Stimulated activated CD8-positive, alpha-beta memory T cell treated with anti-CD3 and anti-CD28 coated beads, Interleukin-4, amount 100 ng/mL, for 48 hours (primary cell): ENCODE measurements at places on chromosomes 7 and 10.
A peak's percentile ranks its signal among the peaks of the same experiment; 100 is the strongest.

DNA sequence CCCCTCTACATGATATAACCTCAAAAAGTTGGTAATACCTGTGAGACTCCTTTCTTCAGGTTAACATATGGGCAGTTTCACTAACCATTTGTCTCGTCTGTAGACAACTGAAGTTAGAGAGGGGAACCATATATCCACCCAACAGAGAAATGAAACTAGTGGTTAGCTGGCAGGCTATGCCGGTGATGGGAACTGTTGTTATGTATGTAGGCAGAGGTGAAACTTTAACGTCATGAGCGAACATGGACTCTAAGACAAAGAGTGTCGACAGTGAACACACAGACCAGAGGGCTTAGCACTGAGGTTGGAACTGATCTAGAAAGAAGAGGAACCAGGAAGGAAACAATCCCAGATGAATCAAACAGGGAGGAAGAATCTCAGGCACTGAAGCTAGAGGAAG lies 112.4 kb downstream of the ELMO1 start:
- DNase-seq: no peak

DNA sequence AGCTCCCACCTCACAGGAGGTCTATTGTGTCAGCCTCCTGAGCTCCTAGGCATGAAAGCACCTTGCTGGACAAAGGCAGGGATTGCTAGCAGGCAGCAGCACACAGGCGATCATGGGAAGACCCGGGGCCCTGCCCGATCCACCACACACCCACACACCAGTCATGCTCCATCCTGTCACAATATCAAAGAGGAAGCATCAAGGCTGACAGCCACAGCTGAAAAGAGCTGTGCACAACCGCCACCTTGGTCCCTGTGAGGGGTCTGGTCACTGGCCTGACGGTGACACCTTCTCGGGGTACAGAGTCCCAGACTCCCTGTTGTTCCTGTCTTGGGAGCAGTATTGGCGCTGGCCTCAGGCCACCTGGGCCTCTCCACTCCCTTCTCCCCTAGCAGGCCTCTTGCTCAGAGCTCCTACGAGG lies 89.7 kb upstream of the RET start:
- no peak for DNase-seq

GRCh38 chr7:140402178-140402835 lies 1.6 kb upstream of the RAB19 start:
- DNase-seq: no peak

- peak; percentile 86 for DNase-seq
Measured at GRCh38 chr7:64313740-64314491, at the start of gene ZNF736. Gene ZNF736, plus strand, starts transcription at chr7:64313961. Its CDS starts 190 bp downstream, at chr7:64314151.

DNA sequence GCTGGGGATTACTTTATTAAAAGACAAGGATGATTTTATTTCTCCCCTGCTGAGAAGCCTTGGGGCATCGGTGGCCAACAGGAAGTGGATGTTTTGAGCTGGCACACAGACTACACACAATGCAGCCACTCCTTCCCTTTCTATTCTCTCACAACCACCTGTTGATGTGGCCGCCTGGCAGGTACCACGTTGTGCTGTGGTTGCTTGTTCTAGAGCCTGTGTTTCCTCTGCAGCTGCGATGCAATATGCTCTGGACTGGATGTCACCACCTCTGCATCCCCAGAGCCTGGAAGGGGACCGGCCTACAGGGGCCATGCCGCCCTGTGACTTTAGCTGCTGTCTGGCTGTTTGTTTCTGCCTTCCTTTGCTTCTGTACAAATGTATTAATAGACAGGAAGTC lies 195.7 kb upstream of the CELF2 start:
- no peak for DNase-seq

- DNase-seq: no peak
Measured at GRCh38 chr7:96949766-96950165, 55.6 kb upstream of the DLX6 start.

DNA sequence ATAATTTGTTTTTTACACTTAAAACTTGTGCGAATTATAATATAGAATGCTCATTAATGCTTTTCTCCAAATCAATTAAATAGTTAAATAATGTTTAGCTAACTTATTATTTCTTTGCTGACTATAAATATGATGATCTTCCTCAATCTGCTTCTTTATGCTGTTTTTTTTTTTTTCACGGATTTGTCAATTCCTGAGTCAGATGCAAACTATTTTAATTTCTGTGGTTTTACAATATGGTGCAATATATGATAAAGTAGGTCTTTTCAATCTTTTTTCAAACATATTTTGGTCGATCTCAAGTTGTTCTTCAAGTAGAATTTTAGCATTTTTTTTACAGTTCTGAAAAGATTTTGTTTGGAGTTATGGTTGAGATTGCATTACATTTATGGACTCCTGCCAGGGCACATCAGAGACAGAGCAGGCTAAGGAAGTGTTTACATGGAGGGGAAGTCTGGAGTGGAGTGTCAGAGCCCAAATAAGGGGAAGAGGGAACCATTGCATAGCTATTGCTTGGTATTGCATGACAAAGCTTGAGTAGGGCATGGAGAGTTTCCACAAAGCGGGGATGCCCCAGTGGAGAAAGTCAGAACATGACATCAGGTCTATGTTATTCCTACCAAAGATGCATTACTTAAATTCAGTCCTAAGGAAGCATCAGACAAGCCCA lies 204.4 kb downstream of the OTUD1 start:
- DNase-seq: no peak

DNA sequence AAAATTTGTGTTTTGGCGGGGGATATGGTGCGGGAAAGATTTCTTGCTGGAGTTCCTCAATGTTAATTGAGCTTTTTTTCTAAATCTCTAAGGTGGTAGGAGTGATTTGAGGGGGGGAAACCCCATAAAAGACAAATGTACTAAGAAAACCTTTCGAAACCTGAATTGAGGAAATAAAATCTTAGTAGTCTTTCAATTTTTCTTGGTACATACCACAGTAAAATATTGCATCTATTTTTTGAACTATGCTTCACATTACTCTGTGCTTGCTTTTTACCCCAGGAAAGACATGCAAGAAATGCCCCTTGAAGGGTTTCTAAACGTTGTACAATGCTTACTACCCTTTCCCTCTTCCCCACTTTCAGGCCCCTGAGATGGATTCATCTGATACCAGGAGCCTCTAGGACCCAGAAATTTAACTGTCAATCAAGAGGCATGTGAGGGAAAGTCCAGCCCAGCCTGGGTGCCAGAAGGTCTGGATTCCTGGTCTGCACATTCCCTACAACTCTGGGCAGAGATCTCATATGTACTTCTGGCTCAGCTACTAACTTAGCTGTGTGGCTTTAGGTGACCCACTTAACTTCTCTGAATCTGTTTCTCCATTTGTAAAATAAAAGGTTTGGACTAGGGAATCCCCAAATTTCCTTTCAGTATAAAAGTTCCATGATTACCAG lies 5.8 kb upstream of the PDCD4 start:
- no peak for DNase-seq

GRCh38 chr7:152527610-152528032 lies 91.8 kb upstream of the KMT2C start:
- no peak for DNase-seq

DNA sequence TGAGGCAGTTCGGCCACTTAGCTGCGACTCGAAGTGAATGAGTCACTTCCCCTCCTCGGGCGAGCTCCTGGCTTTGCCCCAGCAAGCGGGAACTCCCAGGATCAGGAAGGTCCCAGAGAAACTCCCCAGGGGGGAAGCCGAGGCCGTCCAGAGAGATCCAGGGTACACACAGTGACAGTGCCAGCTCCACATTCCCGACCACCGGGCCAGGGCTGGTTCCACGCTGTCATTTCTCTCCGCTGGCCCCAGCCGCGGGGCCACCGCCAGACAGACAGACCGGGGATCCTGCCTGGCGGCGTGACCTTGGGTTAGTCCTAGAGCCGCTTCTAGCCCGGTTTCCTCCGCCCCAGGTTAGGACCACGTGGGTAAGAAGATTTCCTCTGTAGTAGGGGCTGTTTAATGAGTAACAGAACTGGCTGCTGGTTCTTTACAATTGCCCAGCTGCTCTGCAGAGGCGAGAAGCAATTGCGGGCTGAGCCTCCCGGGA lies 463 bp upstream of the UPP1 start:
- no peak for DNase-seq

DNA sequence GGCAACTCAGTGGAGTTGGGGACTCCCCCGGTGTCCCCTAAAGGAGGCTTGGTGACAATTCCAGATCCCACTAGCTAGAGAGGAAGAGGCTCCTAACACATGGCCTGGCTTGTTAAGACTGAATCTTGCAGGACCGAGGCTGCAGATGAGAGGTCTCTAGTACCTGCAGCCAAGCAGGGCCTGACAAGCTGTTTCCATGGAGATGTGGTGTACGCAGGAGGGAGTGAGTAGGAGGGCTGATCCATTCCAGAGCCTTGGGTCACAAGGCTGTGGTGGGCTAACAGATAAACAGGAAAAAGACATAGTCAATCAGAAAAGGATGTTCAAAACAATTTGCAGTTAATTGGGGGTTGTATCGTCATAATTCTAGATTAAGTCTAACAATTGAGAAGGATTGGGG lies 77.3 kb upstream of the MKLN1 start:
- no peak for DNase-seq

- no peak for DNase-seq
Measured at GRCh38 chr10:5199398-5199797, 2.8 kb downstream of the AKR1C4 start.

DNA sequence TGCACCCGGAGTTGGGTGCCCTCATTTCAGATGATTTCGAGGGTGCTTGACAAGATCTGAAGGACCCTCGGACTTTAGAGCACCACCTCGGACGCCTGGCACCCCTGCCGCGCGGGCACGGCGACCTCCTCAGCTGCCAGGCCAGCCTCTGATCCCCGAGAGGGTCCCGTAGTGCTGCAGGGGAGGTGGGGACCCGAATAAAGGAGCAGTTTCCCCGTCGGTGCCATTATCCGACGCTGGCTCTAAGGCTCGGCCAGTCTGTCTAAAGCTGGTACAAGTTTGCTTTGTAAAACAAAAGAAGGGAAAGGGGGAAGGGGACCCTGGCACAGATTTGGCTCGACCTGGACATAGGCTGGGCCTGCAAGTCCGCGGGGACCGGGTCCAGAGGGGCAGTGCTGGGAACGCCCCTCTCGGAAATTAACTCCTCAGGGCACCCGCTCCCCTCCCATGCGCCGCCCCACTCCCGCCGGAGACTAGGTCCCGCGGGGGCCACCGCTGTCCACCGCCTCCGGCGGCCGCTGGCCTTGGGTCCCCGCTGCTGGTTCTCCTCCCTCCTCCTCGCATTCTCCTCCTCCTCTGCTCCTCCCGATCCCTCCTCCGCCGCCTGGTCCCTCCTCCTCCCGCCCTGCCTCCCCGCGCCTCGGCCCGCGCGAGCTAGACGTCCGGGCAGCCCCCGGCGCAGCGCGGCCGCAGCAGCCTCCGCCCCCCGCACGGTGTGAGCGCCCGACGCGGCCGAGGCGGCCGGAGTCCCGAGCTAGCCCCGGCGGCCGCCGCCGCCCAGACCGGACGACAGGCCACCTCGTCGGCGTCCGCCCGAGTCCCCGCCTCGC lies at the start of gene EGFR:
Gene EGFR, plus strand, starts transcription at position 657 of the 830 bp plus-strand sequence. CDS start 261 bp downstream, outside the sequence.
- DNase-seq: no peak

- no peak for DNase-seq
Measured at GRCh38 chr10:62915158-62915557, 99.0 kb upstream of the EGR2 start.

- no peak for DNase-seq
Measured at GRCh38 chr7:39816462-39817060, 133.5 kb upstream of the CDK13 start.

- no peak for DNase-seq
Measured at GRCh38 chr10:122460891-122461293, 461 bp upstream of the HTRA1 start.

GRCh38 chr7:3106361-3106826 lies 62.7 kb upstream of the CARD11 start:
- peak; percentile 69 for DNase-seq

- DNase-seq: no peak
Measured at GRCh38 chr7:45157653-45158401, at the start of gene RAMP3. Gene RAMP3, plus strand, starts transcription at chr7:45157791. Its CDS starts 38 bp downstream, at chr7:45157829.

- no peak for DNase-seq
Measured at GRCh38 chr7:117231047-117231359, 91.9 kb downstream of the WNT2 start.

- peak; percentile 5 for DNase-seq
Measured at GRCh38 chr7:66683770-66684123, 55.1 kb downstream of the KCTD7 start.

DNA sequence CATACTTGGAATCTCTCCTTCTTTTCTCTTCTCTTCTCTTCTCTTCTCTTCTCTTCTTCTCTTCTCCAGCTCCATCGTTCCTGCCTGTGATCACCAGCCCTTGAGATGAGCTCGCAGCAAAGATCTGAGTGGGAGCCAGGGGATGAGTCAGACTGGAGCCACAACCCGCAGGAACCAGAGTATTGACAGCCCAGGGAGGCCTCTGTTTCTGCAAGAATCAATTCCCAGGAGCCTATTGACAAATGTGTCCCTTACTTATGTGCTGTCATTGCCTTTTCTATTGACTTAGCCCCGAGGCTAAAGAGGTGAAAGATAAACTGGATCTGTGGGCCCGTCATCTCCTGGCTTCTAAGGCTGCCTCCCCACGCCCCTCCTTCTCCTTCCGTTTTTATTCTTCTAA lies 13.1 kb upstream of the HABP2 start:
- no peak for DNase-seq

- no peak for DNase-seq
Measured at GRCh38 chr10:98260752-98261151, 7.2 kb downstream of the LOXL4 start.

DNA sequence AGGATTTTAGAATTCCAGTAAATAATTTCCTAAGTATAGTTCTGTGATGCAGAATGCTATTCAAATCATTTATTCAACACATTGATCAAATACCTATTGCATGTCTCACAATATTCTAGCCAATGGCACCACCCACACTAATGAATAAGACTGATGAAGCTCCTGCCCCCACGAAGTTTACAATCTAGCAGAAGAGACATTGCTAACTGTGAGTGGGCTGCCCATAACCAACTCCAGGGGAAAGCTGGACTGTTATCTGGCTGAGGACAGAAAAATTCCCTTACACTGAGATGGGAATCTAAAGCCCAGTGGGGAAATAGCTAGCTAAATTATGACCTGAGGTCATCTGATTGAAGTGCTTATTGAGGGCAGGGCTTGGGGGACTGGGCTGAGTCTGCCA lies 128.8 kb upstream of the LYZL2 start:
- no peak for DNase-seq

- no peak for DNase-seq
Measured at GRCh38 chr10:98378722-98379121, 36.3 kb downstream of the PYROXD2 start.

DNA sequence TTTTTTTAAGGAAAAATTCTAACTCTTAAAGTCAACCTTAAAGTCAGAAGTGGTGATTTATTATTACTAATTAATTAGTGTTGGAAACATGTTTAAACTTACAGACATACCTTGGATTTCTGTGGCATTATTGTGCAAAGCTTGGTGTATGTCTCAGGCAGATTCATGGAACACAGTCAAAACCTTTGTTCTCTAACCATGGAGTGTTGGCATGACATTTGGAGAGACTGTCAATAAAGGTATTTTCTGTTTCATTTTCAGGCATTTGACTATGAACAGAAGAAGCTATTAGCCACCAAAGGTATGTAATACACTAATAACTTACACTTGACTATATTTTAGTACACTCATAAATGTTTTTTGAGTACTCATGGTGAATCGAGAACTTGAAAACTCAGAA lies 293.7 kb downstream of the BICC1 start:
- no peak for DNase-seq

- no peak for DNase-seq
Measured at GRCh38 chr10:69498711-69499471, 47.6 kb downstream of the TSPAN15 start.

GRCh38 chr10:29099415-29099814 lies 189.5 kb upstream of the LYZL1 start:
- DNase-seq: no peak

GRCh38 chr10:8305876-8306652 lies 251.6 kb downstream of the GATA3 start:
- DNase-seq: no peak

GRCh38 chr10:26481914-26482550 lies 43.9 kb downstream of the APBB1IP start:
- DNase-seq: no peak
